ENCODE measurements at places on chromosomes 11 and 22. TPM values are rescaled to one million over a fixed set of nuclear protein-coding genes. Genes with fewer than 3 reads are reported as not detected.
A peak's percentile ranks its signal among the peaks of the same experiment; 100 is the strongest.

LYVE1 gene
- not detected for total RNA-seq

COX8A gene
- total RNA-seq, result 289 TPM

GRCh38 chr11:92794783-92795182 lies 174.7 kb upstream of the MTNR1B start:
- H3K36me3 ChIP-seq, result peaks cover 6% of the 10 kb centered on the region
- no peaks in the 10 kb centered on the region for H3K27me3 ChIP-seq
- DNase-seq, result no peak
- no peak overlapping the region for H3K27ac ChIP-seq

- peaks cover 20% of the 10 kb centered on the region for H3K4me1 ChIP-seq
- H3K36me3 ChIP-seq, result no peaks in the 10 kb centered on the region
- no peak within 1 kb of the TSS for H3K27ac ChIP-seq
- peaks cover 3% of the 10 kb centered on the region for H3K27me3 ChIP-seq
- H3K4me3 ChIP-seq, result no peak within 1 kb of the TSS
Observed at GRCh38 chr11:128942817-128943427, at the start of gene TP53AIP1. Gene TP53AIP1, minus strand, starts transcription at chr11:128942871. Its CDS starts 5,053 bp downstream, at chr11:128937818.

C22orf42 gene
- total RNA-seq, result not detected

SLC15A3 gene
- 4.4 TPM for total RNA-seq

GRCh38 chr22:37407856-37408255 lies 19.4 kb downstream of the ELFN2 start:
- peaks cover 5% of the 10 kb centered on the region for H3K27me3 ChIP-seq
- no peak overlapping the region for H3K4me3 ChIP-seq
- peaks cover 35% of the 10 kb centered on the region for H3K4me1 ChIP-seq
- DNase-seq, result no peak
- H3K36me3 ChIP-seq, result no peaks in the 10 kb centered on the region

GRCh38 chr11:59259867-59260475 lies 47.2 kb upstream of the MPEG1 start:
- peaks cover 5% of the 10 kb centered on the region for H3K27me3 ChIP-seq
- no peaks in the 10 kb centered on the region for H3K36me3 ChIP-seq
- H3K4me3 ChIP-seq, result no peak overlapping the region

DNA sequence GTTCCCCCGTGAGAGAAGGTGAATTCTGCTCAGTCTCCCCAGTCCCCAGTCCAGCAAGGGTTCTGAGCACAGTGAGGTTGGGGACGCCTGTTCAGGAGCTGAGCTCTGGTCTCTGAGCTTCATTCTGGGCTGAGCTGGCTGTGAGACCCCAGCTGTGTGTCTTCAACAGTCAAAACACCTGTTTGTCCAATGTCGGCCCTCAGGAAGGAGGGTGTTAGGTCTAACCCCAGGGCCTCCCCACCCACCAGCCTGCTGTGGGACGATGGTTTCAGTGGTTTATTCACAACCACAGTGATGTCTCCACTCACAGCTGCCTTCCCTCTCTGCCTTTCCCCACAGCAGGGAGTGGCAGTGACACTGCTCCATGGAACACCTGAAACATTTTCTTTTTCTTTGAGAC lies 1282.9 kb downstream of the TBC1D22A start:
- H3K27me3 ChIP-seq, result peaks cover 11% of the 10 kb centered on the region
- no peak for DNase-seq
- no peaks in the 10 kb centered on the region for H3K4me1 ChIP-seq
- H3K4me3 ChIP-seq, result no peak overlapping the region
- no peak overlapping the region for H3K27ac ChIP-seq
- peaks cover 6% of the 10 kb centered on the region for H3K36me3 ChIP-seq

DNA sequence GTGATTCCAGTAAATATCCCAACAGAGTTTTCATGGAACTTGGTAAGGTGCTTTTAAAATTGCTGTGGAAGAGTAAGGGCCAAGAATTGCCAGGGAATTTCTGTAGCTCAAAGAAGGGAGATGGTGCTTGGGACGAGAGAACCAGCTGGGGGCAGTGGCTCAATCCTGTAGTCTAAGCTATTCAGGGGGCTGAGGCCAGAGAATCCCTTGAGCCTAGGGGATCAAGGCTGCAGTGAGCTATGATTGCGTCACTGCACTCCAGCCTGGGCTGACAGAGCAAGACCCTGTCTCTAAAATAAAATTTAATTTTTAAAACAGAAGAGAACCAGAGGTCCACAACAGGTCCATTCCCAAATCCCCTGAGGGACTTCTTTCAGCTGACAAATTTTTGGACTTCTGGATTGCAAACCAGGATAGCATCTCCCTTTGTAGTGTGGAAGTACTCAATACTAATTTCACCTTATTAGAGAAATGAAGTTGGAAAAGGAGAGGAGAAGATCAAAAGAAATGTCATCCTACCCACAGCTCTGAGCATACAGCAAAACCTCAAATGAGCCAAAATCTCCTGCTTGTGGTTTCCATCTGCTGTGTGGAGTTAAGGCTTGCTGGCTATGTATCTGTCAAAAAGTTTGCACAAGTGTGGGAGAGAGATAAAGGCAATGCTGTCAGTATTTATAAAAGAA lies 59.2 kb upstream of the CLPB start:
- no peak for DNase-seq
- no peaks in the 10 kb centered on the region for H3K27me3 ChIP-seq
- no peaks in the 10 kb centered on the region for H3K4me1 ChIP-seq
- no peak overlapping the region for H3K27ac ChIP-seq

BARX2 gene
- total RNA-seq, result not detected

DNA sequence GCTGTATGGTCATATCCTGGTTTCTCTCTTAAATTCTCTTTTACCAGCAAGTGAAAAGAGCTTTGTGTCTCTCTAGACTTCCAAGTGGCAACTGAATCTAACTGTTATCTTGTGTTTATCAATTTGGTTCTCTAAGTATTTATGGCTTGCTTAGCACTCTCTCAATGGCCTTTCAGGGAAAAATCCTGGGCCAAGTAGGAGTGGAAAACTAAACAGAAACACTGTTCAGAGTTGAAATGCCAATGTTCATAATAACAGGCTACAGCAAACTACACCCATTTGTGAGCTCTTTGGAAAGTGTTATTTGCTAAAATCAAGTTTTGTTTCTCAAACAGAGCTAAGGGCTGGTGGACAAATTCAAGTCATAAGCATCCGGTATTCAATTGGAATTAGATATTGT lies 10.1 kb downstream of the MMP12 start:
- no peak for DNase-seq
- H3K27me3 ChIP-seq, result peaks cover 2% of the 10 kb centered on the region
- H3K36me3 ChIP-seq, result no peaks in the 10 kb centered on the region
- H3K4me3 ChIP-seq, result no peak overlapping the region
- no peak overlapping the region for H3K27ac ChIP-seq
- H3K4me1 ChIP-seq, result no peaks in the 10 kb centered on the region

- no peak overlapping the region for H3K27ac ChIP-seq
- H3K36me3 ChIP-seq, result peaks cover 9% of the 10 kb centered on the region
- no peak overlapping the region for H3K4me3 ChIP-seq
- DNase-seq, result no peak
- peaks cover 9% of the 10 kb centered on the region for H3K27me3 ChIP-seq
- peaks cover 8% of the 10 kb centered on the region for H3K4me1 ChIP-seq
Observed at GRCh38 chr22:36734171-36735058, 30.9 kb upstream of the CACNG2 start.

ZFP91 gene
- 44.3 TPM for total RNA-seq

C11orf16 gene
- total RNA-seq, result not detected

SOX6 gene
- 1.4 TPM for total RNA-seq

DNA sequence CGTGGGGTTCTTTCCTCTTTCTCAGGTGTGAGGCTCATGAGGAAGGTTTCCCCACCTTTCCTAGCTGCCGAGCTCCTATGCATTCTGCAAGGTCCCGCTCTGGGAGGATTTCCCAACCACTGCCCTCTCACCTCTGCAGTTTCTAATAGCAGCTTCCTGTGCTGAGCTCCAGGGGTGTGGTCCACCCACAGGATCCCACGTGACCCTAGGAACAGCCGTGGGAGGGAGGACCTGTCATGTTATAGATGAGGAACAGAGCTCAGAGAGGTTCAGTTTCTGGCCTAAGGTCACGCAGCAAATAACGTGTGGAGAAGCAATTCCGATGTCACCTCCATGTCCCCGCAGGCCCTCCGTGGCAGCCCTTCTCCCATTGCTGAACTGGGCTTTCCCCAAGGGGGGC lies 38.5 kb downstream of the FLRT1 start:
- no peak for DNase-seq
- peaks cover 7% of the 10 kb centered on the region for H3K27me3 ChIP-seq
- peaks cover 8% of the 10 kb centered on the region for H3K4me1 ChIP-seq
- no peak overlapping the region for H3K4me3 ChIP-seq

NEU3 gene
- 6.6 TPM for total RNA-seq

C1QTNF4 gene
- 7.0 TPM for total RNA-seq

DNA sequence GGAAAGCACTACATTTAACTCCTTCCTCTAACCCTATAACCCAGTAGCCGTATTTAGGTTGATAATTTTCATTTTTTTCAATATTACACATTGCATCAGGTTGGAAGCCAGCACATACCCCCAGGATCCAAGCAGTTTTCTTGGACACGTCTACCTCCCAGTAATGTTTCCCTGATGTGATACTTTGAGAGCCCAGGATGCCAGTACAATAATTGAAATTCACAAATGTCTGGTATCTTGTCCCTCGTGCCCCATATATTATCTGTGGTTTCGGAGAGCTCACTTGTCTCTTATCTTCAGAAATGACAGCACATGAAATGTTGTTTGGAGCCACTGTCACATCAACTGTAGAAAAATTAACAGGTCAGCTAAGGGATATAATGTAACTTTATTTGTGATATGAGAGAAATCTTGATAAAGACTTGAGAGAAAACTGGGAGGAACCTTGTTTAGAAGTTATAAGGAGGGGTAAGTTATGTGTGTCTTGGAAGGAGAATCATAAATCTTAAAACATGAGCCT lies 19.8 kb downstream of the TRIM5 start:
- H3K4me3 ChIP-seq, result no peak overlapping the region
- no peaks in the 10 kb centered on the region for H3K4me1 ChIP-seq
- no peak for DNase-seq
- H3K36me3 ChIP-seq, result no peaks in the 10 kb centered on the region
- no peak overlapping the region for H3K27ac ChIP-seq
- H3K27me3 ChIP-seq, result no peaks in the 10 kb centered on the region

DNA sequence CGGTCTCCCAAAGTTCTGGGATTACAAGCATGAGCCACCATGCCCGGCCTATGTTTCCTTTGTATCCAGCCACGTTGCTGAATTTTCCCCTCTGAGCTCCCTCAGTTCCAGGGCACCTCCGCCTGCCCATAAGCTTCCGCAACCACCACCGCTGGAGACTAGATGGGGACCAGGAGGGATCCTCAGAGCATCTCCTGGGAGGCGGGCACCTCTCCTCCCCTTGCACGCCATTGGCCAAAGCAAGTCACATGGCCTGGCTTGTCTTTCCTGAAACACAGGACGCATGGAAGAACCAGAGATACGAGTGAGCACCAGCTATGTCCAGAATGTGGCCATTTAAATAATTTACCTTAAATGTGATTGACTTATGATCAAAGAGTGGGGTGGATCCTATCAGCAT lies 388.3 kb downstream of the BRD1 start:
- H3K27me3 ChIP-seq, result no peaks in the 10 kb centered on the region
- no peak overlapping the region for H3K4me3 ChIP-seq
- H3K27ac ChIP-seq, result no peak overlapping the region
- H3K4me1 ChIP-seq, result no peaks in the 10 kb centered on the region
- DNase-seq, result no peak

- H3K27ac ChIP-seq, result no peak overlapping the region
- H3K36me3 ChIP-seq, result no peaks in the 10 kb centered on the region
- peaks cover 2% of the 10 kb centered on the region for H3K27me3 ChIP-seq
Observed at GRCh38 chr11:60720460-60720859, 4.1 kb upstream of the MS4A18 start.

- H3K4me3 ChIP-seq, result no peak overlapping the region
- H3K4me1 ChIP-seq, result peaks cover 4% of the 10 kb centered on the region
- no peak for DNase-seq
- peaks cover 5% of the 10 kb centered on the region for H3K27me3 ChIP-seq
Observed at GRCh38 chr22:38250643-38251340, 22.0 kb downstream of the TMEM184B start.

GRCh38 chr11:115696563-115696962 lies 192.3 kb upstream of the CADM1 start:
- peaks cover 10% of the 10 kb centered on the region for H3K36me3 ChIP-seq
- peaks cover 32% of the 10 kb centered on the region for H3K4me1 ChIP-seq
- no peak for DNase-seq
- H3K27ac ChIP-seq, result no peak overlapping the region
- peaks cover 2% of the 10 kb centered on the region for H3K27me3 ChIP-seq

GRCh38 chr11:96470521-96470920 lies 80.7 kb downstream of the JRKL start:
- H3K27ac ChIP-seq, result no peak overlapping the region
- H3K4me1 ChIP-seq, result peaks cover 2% of the 10 kb centered on the region
- no peak for DNase-seq

- H3K27me3 ChIP-seq, result peaks cover 7% of the 10 kb centered on the region
- no peak for DNase-seq
- no peak overlapping the region for H3K4me3 ChIP-seq
Observed at GRCh38 chr11:68413591-68413999, 47.0 kb upstream of the PPP6R3 start.

PRG3 gene
- not detected for total RNA-seq

DNA sequence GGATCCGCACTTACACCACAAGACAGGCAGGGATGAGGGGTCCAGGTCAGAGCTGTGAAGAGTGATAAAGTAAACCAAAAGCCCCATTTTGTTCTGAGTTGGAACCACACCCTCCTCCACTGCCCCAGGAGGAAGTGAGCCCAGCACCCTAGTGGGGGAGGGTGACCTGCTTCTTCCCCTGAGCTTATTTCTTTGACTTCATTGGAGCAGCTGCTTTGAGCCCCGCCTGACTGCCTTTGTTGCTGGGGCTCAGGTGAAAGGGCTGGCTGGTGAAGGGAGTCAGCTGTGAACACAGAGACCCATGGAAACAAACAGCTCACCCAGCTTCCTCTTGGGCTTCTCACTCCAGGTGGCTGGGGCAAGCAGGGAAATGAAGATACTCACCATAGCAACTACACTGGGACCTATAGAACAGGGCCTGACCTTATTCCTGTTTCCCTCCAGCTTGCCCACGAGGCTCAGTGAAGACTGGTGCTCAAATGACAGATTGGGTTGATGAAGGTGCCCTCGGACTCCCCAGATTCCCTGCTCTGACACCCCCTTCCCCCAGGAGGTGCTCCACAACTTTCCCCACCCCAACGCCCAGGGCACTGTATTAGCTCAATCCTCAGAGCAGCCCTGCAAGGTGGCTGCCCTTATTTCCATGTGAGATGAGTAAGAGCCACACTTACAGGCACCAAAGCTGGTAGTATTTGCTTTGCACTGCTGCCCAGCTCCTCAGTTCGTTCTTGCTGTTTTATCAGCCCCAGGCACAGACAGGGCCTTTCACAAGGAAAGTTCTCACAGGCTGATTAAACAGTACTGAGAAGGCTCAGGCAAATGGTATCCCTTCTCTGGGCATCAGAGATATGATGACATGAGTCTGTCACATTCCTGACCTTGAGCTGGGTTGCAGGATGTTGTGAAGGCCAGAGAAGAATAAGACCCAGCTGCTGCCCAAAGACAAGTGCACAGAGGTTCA lies 2.4 kb downstream of the UCP2 start:
- H3K27ac ChIP-seq, result peak overlapping the region; percentile 59
- peaks cover 7% of the 10 kb centered on the region for H3K36me3 ChIP-seq
- H3K4me1 ChIP-seq, result peaks cover 33% of the 10 kb centered on the region
- peaks cover 11% of the 10 kb centered on the region for H3K27me3 ChIP-seq
- no peak for DNase-seq

- peaks cover 18% of the 10 kb centered on the region for H3K4me1 ChIP-seq
- peak overlapping the region; percentile 75 for H3K4me3 ChIP-seq
- H3K27ac ChIP-seq, result peak overlapping the region; percentile 60
- DNase-seq, result peak; percentile 66
- H3K36me3 ChIP-seq, result no peaks in the 10 kb centered on the region
Observed at GRCh38 chr11:6319001-6319703, 1.1 kb downstream of the CAVIN3 start.
